RPMI8226 (cell line): ENCODE measurements at places on chromosomes 5 and 9.

DNA sequence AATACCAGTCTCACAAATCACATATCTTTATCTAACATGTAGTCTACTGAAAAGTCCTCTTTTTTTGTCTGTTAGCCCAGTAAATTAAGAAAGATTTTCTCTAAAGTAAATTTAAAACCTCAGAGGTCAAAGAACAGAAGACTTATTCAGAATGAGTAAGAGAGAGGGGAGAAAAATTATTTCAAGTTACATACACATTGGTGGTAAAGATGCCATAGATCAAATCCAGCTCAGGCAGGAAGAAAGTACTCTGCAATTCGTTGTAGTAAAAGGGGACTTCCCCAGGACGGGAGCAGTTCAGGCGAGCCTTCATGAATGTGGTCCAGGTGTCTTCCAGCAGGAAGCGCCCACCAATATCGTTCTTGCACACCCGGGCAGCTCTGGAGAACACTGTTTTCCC lies 344.1 kb downstream of the SEMA5A start:
- DNase-seq = no peak

- peak; percentile 85 for DNase-seq
Observed at GRCh38 chr5:160165137-160166068, 46.2 kb upstream of the PWWP2A start.

- DNase-seq = no peak
Observed at GRCh38 chr9:79028101-79028500, 543.7 kb upstream of the TLE4 start.

DNA sequence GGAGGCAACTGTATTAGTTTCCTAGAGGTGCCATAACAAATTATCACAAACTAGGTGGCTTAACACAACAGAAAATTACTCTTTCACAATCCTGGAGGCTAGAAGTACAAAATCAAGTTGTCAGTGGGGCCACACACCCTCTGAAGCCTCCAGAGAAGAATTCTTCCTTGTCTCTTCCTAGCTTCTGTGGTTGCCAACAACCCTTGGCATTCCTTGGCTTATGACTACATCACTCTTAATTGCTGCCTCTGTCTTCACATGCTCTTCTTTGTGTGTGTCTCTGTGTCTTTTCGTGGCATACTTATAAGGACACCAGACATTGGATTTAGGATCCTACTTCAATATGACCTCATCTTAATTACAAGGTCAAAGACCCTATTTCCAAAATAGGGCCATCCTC lies 327.5 kb downstream of the CHSY3 start:
- DNase-seq = no peak

- no peak for DNase-seq
Observed at GRCh38 chr9:94945197-94946144, 219.0 kb downstream of the AOPEP start.
